ENCODE measurements at places on chromosomes 12 and 14. TPM values are rescaled to one million over a fixed set of nuclear protein-coding genes. Genes with fewer than 3 reads are reported as not detected.
A peak's percentile ranks its signal among the peaks of the same experiment; 100 is the strongest.

DNA sequence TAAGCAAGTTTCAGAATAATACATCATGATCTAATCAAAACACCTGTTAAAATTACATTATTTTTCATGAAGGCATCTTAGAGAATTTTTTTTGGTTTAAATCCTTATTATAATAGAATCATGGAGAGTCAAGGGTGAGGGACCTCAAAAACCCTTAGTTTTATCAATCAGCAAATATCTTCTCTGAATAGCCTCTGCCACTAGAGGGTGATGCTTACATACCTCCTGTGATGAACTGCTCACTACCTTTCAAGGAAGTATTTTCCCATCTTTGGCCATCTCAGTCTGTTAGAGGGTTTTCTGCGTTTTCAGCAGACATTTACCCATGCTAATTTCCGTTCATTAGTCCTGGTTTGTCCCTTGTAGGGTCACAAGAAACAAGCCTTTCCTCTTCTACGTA, 200.2 kb downstream of the TRHDE start:
- DNase-seq: no peak

DNA sequence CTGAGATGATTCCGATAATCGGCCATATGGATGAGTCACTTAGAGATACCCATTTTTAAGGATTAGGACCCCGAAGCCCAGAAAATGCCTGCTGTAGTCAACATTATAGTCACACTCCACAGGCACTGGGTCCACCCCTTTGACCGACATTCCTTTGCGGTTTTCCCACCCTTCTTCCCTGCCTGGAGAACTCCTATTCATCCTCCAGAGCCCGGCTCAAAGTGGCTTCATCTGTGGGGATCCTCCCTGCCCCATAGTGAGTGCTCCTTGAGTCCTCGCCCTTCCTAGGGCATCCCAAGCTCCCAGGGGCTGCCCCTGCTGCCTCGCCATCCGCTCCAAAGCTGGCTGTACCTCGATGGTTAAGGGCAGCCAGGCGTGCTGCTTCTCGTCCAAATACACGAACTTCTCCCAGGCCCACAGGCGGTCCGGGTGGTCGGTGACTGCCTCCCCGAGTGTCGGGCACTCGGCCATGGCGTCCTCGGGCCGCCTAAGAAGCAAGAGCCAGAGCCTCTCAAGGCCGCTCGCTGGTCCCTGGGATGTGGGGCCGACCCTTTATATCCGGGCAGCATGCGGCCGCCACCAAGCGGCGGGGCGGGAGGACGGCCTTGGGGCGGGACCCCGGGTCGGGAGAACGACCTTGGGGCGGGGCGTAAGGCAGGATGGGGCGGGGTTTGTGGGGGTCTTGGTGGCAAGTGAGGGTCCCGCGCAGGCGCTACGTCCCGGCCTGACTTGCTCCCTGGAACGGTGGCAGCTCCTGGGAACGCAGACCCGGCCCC, at the start of gene TCL1A:
TSS of gene TCL1A (minus strand) at position 530 of the 776 bp plus-strand sequence. CDS start at position 471, 59 bp downstream.
- no peak for DNase-seq

DNA sequence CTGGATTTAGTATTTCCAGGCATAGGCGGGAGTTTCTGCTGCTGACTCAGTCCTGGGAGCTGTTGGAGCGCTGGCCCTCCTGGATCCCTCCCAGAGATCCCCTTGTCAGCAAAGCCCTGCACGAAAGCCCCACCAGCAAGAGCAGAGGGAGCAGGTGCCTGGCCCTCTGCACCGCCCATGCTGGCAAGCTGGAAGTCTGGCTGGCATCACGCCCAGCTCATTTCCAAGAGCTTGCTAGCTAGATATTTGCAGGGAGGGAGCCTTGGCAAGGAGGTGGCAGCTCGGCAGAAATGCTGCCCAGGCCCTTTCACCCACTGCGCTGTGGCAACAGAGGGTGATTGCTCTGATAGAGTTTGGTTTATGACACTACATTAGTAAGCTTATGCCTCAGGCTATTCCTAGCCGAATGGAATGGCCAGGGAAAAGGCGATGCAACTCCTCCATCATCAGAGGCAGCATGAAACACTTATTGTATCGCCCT, 193.9 kb downstream of the EMP1 start:
- peak; percentile 1 for DNase-seq

- no peak for DNase-seq
These were observed 86.1 kb upstream of the DYNC1H1 start for GRCh38 chr14:101878211-101878821.

DNA sequence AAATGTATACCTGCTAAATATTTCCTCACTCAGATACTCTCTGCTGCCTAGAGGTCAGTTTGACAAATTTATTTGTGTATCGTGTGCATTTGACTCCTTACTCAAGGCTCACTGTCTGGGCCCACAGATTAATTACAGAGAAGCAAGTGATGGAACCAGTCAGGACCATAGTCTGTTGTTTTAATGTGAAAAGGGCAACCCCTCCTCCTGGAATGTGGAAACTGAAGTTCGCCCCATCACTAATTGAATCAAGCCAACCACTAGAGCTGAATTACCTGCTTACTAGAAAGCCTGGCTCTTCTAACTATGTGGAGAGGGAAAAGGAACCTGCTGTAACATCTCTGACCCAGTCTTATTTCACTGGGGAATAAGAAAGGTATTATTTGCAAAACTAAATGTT, 199.9 kb upstream of the KRR1 start:
- DNase-seq: no peak

- no peak for DNase-seq
These were observed 1.4 kb downstream of the AKAP6 start for GRCh38 chr14:32330351-32331111.

DNA sequence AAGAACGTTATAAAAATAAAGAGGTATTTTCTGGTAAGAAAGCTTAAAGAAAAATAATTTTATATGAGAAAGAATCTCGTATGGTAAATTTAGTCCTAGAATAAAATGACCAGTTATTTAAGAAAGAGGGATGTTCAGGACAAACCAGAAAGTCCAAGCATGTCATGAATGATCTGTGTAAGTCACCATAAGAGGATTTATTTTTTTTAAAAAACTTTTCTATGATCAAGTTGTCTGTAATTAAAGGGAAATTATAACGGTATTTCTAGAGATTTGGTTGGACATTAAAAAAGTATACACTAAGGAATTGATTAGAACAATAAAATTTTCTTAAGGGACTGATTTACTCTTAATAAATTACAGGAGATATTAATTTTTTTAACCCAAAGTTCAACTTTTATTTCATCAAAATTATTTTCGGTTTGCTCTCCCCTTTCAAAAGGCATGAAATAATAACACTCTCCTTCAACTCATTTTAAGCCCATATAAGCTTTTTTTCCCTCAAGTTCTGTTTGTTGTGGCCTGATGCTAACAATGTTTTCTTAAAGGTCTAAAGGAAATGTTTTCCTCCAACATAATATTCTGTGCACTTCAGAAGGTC, 49.9 kb upstream of the CPSF6 start:
- DNase-seq: no peak

DNA sequence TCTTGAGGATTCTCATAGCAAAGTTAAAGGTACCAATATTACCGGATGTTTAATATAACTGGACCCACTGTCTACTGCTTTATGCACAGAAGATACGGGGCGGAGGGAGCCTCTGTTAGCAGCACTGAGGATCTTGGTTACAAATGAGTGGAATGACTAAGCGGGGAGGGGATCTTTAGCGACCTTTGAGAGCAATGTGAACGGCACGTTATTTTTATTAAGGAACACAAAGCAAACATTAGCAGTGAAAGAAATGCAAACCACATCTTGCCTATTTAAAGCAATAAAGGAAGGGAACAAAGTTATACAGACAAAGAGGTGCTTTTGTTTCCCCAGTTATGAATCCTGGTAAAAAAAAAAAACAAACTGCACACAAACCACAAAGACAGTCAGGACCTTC, 27.1 kb upstream of the PRMT8 start:
- no peak for DNase-seq

DNA sequence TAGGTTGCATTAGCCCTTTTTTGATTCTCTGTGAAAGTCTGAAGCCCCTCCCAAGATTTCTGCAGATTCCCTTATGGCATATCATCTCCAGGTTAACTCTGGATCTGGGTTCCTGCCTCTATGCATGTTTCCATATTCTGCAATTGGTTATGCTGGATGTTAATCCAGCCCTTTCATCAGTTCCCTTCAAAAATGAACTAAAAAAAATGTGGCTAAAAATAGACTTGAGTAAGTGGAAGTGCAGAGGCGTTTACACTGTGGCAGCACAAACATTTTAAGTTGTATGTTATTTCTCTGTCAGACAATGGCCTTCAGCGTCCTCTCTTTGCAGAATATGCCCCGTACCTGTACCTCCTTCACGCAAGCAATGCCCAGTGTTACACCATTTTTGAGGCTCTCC, 11.4 kb downstream of the MGST1 start:
- DNase-seq: peak; percentile 34

DNA sequence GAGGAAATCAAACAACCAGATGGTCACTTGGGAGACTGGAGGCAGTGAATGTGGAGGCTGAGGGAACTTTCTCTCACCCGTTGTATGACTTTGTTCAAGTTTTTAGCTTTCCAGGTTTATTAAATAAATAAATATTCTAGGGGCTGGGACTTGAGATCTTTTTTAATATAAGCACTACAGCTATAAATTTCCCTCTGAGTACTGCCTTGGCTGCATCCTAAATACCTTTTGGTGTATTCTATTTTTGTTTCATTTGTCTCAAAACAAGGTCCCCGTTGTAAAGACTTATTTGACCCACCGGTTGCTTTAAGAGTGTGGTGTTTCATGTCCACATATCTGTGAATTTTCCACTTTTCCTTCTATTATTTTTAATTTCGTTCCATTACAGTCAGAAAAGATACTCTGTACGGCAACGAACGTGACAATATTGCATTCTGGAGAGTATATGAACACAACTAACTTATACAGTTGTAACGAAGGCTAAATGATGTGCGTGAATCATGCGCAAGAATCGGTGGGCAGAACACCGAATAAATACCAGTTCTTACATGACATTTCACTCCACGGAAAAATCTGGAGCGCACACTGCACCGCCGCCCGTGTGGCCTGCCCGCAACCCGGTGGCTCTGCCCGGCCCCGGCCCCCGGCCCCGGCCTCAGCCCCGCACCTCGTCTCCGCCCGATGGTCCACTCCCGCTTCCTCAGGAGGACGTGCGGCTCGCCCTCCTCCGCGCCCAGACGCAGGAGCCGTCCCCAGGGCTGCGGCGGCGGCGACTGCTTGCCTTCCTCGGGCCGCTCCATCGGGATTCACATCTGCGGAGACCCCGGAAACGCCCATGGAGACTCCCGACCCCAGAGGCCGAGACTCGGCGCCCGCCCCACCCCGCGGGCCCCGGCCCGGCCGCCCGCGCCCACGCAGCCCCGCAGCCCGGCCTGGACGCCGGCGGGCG, 602 bp downstream of the CHFR start:
- DNase-seq: peak; percentile 4

- DNase-seq: peak; percentile 69
These were observed 11.9 kb downstream of the BDKRB1 start for GRCh38 chr14:96267916-96268315.

- DNase-seq: peak; percentile 92
These were observed 45.0 kb upstream of the OR6J1 start for GRCh38 chr14:22689199-22689598.

DNA sequence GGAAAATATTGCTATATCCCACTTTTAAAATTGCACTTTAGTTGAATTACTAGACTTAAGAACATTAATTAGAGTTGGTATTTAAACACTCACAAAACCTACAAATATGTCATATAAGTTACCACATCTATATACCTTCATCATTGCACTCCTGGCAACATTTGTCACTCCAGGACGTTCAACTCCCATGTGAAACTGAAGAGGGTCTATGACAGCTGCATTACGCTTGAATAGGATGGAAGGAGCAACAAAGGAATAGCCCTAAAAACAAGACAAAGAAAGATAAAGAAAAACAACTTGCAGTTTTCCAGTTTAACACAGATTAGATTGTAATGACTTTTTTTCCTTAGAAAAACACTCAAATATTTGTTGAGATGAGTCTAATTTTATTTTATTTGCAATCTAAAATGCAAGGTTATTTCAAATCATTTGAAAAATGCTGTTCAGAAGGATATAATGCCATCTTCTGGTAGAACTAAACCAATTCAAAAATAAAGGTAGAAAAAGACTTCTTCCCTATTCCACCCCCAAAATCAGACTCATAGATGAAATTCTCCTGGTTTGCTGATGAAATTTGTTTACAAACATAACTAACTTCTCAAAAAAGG, 84.3 kb upstream of the TTC7B start:
- peak; percentile 19 for DNase-seq

GRCh38 chr12:47078086-47078395, 1.4 kb upstream of the PCED1B start:
- no peak for DNase-seq

DNA sequence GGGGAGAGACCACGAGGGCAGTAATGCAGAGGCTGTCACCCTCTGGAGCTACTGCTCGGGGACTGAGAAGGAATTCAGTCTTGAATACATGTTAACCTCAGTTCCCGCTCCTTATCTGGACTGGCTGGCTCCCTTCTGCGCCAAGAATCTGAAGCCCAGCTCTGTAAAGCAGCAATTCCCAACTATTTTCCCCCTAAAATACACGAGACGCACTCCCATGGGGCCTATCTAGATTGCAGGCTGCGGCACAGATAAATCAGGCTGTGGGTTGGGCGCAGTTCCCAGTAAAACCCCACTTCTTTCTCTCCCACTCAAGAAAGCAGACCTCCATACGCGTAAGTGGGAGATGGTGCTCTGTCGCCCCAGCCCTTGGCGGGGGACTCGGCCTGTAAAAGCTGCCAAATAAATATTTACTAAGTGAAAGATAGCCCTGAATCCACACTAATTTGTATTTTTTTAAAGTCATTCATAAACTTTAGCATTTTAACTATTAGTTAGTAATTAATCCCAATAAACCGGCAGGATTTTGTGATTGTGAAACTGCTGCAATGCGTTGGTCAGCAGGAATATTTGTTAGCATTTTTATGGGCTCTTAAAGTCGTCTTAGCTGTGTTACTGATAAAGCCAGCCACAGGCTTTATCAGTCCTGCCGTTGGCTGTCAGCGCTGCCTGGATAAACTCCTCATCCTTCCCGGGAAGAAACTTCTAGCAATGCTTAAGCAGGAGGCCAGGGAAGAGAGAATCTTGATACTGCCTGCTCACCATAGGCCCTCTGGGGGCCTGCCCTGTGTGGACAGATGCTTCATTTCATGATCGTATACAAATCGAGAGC, 17.8 kb downstream of the FBXL14 start:
- DNase-seq: peak; percentile 85

- peak; percentile 46 for DNase-seq
These were observed 35.6 kb downstream of the KRT76 start for GRCh38 chr12:52741375-52742195.

- DNase-seq: no peak
These were observed 321.5 kb downstream of the ALG10 start for GRCh38 chr12:34343766-34344165.

GRCh38 chr14:22497144-22497423, 91.9 kb downstream of the DAD1 start:
- DNase-seq: no peak

Gene CRADD
- 14.0 TPM for total RNA-seq

Gene CLEC4C
- total RNA-seq: not detected

Gene PTPRB
- 6.5 TPM for total RNA-seq

Gene MIP
- total RNA-seq: not detected

Gene TEAD4
- total RNA-seq: 8.8 TPM

Gene BRAP
- total RNA-seq: 23.6 TPM

Gene KRT78
- total RNA-seq: not detected

Gene KRT74
- not detected for total RNA-seq

Gene GAS2L3
- total RNA-seq: 15.6 TPM

Measured in IMR-90 (cell line).